Stimulated activated CD4-positive, alpha-beta T cell treated with anti-CD3 and anti-CD28 coated beads, Interleukin-15, amount 100 ng/mL, for 1 hour (primary cell): ENCODE measurements at places on chromosomes 6 and 20.
A peak's percentile ranks its signal among the peaks of the same experiment; 100 is the strongest.

DNA sequence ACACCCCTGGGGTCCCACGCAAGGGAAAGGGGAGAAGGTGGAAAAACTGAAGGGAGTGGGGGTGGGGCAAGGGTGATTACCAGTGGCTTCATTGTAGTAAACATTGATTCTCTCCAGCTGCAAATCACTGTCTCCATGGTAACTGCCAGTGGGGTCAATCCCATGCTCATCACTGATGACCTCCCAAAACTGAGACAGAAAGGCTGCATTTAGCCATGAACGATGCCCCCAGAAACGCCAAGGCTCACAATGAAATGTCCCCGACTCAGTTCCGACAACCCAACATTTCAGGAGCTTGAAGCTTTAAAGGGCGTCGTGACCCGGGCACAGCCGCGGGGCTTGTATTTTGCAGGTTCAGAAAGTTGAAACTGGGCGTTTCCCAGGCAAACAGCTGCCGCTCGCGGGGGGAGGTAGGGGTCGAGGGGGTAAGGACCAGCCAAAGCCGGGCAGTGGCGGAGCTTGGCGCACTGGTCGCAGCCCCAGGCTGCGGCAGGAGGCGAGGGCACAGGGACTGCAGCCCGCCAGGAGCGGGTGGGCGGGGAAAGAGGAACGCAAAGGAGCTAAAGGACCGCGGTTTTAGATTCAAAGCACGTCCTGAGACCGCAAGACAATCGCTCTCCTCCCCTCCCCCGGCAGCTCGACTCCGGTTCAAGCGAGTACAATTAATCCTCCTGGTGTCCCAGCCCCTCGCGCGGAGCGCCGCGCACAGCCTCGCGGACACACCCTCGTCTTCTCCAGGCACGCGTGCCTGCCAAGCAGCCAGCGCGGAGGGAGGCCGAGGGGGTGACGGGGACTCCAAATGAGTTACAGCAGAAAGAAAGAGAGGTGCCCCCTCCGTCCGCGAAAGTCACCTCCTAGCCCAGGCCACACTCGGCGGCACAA, 731 bp downstream of the TUBB2B start:
- no peak for DNase-seq

DNA sequence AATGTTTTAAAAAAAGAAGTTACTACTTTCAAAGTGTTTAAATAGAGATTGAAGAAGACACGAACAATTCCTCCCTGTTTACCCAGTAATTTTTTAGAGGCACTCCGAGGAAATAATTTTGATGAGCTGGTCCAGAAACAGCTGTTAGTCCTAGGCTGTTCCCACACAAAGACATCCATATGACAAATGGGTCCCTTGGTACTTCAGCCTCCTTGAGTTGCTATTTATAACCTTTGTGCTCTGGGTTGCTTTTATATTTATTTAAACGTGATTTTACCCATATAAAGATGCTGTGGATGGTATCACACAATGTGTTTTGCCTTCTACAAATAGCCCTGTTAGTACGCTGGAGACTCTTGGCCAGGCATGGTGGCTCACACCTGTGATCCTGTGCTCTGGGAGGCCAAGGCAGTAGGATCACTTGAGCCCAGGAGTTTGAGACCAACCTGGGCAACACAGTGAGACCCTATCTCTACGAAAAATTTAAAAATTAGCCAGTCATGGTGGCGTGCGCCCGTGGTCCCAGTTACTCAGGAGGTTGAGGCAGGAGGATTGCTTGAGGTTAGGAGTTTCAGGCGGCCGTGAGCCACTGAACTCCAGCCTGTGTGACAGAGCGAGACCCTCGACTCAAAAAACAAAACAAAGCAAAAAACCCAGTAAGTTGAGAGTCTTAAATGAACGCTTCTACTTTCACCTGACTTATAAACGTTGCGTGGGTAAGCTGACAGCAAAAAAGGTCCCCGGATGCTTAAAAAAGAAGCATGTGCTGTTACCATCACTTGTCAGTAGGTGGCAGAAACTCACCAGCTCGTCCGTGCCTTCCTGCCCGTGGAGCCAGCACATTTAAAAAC, 56.9 kb upstream of the ARMH2 start:
- DNase-seq: peak; percentile 43

- DNase-seq: no peak
Measured at GRCh38 chr6:84569882-84570281, 194.5 kb downstream of the TBX18 start.

DNA sequence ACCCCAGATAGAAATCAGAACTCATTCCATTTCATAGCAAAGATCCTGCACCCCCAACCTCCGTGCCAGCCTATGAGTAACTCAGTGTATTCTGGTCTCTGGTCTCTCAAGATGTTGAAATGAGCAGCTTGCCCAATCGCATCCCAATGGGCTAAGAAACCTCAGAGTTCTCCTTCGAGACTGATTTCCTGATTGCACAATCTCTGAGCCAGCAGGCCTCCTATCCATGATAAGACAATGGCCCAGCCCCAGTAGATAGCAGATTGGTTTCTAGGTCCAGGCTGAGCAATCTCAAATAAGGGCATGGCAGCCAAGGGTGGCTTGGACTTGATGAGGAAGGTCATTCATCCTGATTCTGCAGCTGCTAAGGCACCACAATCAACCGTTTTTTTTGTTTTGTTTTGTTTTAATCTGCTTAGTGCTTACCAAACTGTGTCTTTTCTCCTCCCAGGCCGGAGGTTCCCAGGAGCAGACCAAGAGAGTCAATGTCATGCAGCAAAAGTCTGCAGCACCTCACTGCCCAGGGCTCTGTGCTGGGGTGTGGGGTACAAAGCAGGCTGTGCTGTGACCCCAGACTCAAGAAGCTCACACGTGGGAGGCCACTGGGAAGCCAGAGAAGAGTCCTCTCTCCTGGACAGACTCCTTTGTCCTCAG, 125.1 kb upstream of the NXT1 start:
- no peak for DNase-seq

GRCh38 chr6:110708295-110708950, 106.8 kb downstream of the CDK19 start:
- no peak for DNase-seq

GRCh38 chr6:28865401-28866204, 58.2 kb downstream of the TRIM27 start:
- DNase-seq: no peak

DNA sequence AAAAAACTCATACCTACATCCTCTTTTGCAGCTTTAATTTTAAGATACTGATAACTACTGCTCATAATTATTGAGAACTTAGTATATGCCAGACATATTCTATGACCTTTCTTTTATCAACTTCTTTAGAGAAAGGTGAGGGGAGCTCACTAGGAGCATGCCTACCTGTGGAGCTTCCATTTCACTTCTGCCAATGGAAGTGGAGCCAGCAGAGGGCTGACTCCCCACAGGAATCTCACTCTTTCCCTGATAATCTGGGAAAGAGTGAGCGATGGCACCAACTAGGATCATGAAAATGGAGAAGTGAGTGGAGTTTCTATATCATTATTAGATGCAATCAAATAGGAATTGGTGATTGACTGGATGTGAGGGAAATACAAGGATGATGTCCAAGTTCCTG, 484.9 kb downstream of the LMBRD1 start:
- no peak for DNase-seq

DNA sequence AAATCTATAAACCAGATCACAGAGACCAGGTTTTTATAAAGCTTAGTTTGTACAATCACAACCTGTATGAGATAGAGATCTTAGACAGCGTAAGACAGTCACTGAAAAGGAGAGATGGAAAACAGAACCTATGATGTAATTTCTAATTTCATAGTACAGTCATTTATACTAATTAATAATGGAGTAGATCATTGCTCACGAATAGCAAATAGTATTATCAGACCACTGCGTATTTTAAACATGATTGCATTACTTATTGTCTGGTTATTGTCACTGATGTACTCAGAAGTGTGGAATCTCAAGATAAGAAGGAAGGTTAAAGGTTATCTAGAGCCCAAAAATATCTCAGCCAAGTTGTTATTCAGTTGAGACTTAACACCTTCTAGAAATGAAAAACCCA, 115.6 kb downstream of the KHDC1L start:
- DNase-seq: no peak

- DNase-seq: no peak
Measured at GRCh38 chr6:49453221-49453620, 9.8 kb downstream of the MMUT start.

- DNase-seq: no peak
Measured at GRCh38 chr20:6651016-6651415, 116.5 kb upstream of the BMP2 start.

- no peak for DNase-seq
Measured at GRCh38 chr6:47303342-47303741, 6.4 kb downstream of the TNFRSF21 start.

DNA sequence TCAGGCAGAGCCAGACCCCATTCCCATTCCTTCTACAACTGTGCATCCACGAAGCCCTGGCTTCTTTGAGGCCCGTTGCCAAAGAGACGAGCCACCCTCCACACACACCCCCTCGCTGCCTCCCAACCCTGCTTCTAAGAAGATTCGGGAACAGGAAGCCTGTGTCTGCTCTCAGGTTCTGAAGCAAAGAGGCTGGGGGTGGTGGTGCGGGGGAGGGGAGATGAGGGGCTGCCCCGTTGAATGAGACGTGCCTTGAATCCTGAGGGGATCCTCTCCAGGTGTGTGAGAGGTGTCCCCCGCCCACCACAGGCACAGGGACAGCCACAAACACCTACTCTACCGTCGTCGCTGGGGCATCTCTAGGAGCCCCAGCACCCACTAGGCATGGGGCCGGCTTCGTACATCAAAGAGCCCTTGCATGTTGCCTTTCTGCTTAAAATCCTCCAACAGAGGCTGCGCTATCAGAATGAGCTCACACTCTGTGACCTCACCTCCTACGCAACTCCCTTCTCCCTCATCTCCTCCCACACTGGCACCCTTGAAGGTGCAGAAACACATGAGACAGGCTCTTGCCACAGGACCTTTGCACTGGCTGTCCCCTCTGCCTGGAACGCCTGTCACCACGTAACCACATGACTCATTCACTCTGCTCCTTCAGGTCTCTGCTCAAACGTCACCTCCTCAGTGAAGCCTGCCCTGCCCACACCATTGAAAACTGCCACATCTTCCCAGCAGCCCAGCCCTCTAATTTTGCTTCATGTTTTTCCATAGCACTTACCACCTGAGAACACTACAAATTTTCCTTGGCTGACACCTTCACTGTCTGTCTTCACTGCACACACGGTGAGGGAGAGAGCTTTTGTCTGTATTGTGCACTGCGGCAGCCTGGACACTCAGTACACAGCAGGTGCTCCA, 58.5 kb downstream of the PREX1 start:
- DNase-seq: peak; percentile 67
